ENCODE measurements at places on chromosomes 7 and 10. TPM values are rescaled to one million over a fixed set of nuclear protein-coding genes. Genes with fewer than 3 reads are reported as not detected.

DNA sequence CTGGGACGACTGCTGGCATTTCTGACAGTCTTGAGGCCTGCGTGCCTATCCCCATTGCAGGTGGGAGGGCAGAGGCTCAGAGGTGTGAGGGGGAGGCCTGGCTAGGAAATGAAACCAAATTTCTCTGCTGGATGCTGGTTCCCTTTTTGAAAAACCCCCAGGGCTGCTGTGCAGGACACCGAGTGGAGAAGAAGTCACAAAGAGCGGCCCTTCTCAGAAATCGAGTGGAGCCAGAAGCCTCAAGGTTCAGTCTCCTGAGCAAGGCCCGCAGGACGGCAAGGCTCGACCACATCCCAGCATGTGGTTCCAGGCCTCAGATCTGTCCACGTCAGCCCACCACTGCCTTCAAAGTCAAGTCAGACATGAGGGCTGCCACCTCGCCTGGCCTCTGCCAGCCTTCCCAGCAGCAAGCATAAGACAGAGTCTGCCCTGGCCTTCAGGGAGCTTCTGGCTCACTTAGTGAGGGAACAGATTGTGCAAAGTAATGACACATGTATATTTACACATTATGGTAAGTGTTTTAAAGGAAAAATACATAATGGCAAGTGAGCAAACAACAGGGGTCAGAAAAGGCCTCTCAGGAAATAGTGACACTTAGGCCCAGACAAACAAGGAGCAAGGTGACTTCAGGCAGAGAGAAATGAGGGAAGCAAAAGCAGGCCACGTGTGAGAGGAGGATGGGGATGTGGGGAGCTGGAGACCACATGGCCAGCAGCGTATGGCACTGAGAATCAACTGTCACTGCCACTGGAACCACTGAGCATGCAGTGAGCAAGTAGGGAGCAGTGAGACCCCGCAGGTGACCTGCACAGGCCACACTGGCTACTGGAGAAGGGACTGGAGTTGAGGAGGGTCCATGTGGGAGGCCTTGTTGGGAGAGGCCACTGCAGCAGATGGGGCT is 86.7 kb downstream of the ARHGAP22 start:
- DNase-seq: no peak

- no peak for DNase-seq
Observed at GRCh38 chr7:79421751-79422150, 31.7 kb downstream of the MAGI2 start.

DNA sequence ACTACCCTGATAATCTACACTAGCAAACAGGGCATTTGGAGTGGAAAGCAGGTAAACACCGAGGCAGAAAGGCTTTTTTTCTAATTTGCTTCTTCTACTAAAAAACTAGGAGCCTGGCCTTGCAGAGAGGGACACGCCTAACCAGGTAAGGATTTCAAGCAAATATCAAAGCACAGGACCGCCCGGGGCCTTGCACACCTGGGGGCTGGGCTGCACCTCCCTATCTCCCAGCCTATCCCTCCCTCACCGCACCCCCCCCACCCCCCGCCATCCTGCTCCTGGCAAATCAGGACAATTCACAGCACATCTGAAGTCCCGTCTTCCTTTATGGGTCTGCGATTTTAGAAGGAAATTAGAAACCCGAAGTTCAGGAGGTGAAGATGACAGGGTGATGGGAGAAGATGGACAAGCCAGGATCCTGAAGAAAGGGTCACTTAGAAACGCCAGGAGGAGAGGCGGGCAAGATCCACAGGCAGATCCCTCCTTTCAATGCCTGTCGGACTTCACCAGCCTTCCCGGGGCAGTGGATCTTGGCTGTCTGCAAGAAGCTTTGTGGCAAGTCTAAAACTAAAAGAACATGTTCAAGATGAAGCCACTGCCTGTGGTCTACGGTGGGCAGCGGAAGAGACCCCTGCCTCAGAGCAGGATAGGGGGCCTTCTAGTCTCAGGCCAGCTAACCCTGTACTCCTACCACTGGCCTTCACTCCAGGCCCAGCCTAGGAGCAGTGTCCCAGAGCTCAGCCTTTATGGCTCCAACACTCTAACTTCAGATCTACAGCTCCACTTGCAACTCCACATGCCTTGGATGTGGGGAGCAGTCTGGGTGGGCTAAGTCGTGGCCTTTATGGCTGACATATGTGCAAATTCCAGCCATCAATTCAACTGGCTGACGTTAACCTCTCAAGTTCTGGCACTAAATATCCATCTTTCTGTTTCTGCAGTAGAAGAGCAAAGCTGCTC is 43.9 kb downstream of the TNS3 start:
- no peak for DNase-seq

DNA sequence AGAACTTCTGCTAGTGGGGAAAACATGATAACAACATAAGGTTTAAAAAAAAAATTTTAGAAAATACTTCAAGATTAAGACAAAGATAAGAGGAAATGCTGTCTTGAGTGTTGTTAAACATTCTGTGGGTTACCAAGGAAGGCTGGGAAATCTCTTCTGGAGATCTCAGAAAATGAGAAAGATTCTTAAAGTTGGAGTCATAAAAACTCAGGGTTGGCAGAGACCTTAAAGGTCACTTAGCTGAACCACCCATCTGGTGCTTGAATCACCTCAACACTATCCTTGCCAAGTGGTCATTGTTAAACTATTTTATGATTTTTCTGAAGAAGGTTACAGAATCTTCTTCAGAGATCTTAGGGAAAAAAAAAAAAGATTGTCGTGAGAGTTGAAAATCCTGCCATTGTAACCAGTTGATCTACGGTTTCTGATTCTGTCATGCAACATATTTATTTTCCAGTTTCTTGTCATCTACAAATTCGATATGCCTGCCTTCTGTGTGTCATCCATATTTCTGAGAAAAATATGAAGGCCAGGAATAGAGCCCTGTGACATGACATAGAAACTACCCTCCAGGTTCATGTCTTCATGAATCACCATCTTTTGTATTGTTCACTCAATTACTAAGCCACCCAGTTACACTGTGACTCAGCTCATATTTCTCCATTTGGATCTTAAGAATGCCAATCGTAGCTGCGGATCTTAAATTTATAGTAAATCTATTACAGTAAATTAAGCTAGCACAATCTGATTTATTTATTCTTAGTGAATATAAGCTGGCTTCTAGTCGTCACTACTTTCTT is 179.2 kb downstream of the ST7 start:
- DNase-seq: no peak

DNA sequence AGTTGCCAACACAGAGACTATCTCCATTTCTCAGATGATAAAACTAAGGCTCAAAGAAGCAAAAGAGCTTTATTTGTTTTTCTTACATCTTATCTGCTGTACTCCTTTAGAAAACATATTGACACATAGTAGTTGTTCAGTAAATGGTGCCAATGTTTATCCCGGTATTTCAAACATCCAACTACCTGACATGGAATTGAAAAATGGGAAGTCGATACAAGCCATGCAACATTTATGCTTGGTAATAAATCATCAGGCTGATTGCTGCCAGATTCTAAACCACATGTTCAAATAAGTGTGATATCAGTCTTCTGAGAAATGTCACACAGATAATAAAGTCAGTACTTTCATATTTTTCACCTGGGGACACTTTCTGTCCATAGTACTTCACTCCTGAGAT is 65.8 kb upstream of the C10orf120 start:
- DNase-seq: no peak

DNA sequence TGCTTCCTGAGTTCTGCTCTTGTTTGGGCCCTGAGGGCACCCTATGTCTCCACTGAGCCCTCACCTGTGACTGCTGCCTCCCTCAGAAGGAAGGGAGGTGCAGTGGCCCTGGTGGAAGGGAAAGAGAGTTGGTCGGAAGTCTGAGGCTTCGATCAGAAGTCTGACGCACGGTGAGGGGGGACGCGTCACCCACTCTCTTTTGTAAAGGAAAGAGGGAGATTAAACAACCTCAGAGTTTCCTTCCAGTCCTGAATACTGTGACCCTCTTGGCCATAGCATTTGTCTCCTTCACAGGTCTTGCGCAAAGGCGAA is 31.4 kb upstream of the TRIM8 start:
- DNase-seq: no peak

- DNase-seq: no peak
Observed at GRCh38 chr10:58993480-58994221, 182.8 kb upstream of the PHYHIPL start.

- no peak for DNase-seq
Observed at GRCh38 chr7:54397836-54398612, 144.2 kb upstream of the VSTM2A start.

DNA sequence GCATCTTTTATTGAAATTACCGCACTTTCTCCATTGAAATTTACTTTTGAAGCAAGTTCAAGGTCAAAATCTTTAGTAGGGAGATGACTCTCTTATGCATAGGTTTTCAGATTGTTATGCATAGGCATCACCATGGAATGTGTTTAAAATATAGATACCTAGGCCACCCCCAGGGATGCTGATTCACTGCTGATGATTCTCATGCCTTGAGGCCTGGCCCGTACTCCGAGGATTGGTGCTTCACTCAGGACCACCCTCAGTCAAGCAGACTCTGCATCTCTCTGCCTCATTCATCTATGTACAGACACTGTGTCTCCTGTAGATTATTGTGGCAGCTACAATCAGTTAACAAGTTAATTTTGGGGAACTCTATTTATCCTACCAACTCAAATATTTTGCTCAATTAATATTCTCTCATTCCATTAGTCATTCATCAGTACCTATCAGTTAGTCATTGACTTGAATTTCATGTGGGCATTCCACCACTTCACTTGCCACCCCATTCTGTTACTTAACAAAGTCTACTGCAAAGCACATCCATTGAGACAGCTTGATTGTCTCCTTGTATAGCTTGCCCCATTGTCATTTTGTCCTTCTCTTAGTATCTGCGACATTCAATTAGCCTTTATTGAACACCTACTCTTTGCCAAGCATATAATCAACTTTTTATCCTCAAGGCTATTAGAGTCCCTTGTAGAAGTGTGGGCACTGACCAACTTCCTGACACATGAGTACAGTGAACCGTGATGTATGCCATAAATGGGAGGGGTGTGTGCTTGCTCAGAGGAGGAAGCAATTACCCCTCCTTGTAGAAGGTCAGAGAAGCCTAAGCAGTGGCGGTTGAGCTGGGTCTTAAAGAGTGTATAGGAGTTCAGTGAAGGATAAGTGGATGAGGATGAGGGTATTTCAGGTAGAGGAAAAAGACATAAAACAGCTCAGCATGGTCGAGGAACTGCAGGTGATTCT is 255.6 kb upstream of the BMPER start:
- no peak for DNase-seq

GRCh38 chr7:138891446-138891810 is 89.8 kb downstream of the KIAA1549 start:
- DNase-seq: no peak

DNA sequence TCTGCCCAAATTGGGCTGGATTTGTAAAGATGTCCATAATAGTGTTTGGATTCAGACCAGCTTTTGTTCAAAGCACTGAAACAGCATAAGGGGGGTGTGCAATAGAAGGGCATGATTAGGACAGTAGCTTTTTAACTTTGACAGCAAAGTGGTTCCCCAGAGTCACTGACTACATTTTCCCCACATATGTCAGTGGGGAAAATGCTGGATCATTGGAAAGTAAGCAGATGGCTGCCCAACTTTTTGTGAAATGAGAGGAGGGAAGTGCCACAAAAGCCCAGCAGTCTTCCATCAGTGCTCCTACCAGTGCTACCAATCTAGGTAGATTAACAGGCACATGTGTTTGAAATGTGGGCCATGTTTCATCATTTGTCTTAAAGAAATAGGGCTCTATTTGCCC is 162.8 kb downstream of the FZD1 start:
- DNase-seq: no peak

GRCh38 chr10:61120805-61121204 is 176.8 kb upstream of the RHOBTB1 start:
- no peak for DNase-seq

GRCh38 chr7:87934699-87935383 is 790 bp downstream of the ADAM22 start:
- DNase-seq: peak; percentile 6

- no peak for DNase-seq
Observed at GRCh38 chr7:141630621-141631020, 71.3 kb downstream of the DENND11 start.

DNA sequence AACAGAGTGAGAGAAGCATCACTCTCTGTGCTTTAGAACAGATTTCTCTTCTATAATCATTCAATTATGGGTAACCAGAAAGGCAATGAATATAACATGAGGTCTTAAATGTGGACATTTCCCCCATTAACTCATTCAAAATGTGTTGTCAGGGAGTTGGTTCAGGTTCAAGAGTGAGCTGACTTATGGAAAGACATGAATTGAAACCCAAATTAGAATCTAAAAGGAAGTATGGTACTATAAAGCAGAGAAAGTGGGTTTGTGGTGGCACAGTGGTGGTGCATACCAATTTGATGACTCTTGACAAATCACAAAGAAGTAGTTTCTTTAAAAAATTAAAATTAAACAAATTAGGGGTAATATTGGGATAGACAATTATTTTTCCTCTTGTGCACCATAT is 114.6 kb upstream of the MEOX2 start:
- no peak for DNase-seq

- DNase-seq: no peak
Observed at GRCh38 chr7:55078465-55079372, 59.9 kb downstream of the EGFR start.

DNA sequence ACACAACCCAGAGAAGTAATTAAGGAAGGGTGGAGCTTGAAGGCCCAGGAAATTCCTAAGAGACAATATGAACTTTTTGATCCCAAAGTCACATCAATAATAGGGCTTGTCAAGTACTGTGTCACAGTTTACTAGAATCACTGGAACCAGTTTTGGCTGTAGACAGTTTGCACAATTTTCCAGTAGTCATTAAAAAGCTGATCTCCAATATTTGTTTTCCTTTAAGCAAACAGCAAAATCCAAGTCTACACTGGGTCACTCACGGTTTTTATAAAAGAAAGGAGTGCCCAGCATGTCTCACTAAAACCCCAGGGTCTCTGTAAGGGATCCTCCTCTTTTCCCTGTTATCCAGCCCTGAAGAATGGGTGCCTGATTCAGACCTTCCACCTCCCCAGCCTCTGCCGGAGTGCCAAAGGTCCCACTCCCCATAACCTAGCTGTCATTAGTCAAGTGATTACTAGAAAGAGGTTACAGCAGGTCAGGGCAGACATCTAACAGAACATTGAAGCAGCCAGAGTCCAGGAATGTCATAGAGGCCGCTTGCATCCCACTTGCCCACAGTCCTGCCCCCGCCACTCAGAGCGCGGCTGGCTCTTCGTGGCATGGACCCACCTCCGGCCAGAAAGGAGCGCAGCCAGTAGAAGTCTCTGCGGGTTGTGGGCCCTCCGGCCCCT is 552 bp downstream of the SLC25A16 start:
- peak; percentile 2 for DNase-seq

DNA sequence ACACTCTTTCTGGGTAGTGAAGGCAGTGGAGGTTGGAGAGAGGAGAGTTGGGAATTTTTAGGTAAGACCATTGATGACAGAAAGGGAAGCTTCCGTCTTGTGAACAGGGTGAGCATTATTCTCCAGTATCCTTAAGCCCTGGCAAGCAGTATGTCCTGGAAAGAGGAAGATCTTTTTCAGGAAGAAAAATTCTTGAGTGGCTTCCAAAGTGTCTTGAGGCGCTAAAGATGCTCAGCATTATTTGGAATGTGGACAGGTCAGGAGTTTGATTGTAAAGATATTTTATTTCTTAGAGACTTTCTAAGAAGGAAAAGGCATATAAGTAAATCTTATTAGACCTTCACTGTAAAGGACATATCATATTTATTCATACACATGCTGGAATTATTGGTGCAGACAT is 54.3 kb downstream of the ABCC2 start:
- no peak for DNase-seq

The LIPJ gene
- polyA plus RNA-seq: 0.30 TPM

The MLXIPL gene
- polyA plus RNA-seq: 5.6 TPM

The ARL4A gene
- 28.9 TPM for polyA plus RNA-seq

The ZNF365 gene
- 0.46 TPM for polyA plus RNA-seq

The GRID1 gene
- 1.8 TPM for polyA plus RNA-seq

The DPP6 gene
- 41.0 TPM for polyA plus RNA-seq

The DCLRE1A gene
- 13.5 TPM for polyA plus RNA-seq

The GAD2 gene
- polyA plus RNA-seq: 3.6 TPM

All from renal cortex interstitium (tissue), 15 donors.